LNCaP clone FGC (cell line): ENCODE measurements at places on chromosomes 11 and 22.

DNA sequence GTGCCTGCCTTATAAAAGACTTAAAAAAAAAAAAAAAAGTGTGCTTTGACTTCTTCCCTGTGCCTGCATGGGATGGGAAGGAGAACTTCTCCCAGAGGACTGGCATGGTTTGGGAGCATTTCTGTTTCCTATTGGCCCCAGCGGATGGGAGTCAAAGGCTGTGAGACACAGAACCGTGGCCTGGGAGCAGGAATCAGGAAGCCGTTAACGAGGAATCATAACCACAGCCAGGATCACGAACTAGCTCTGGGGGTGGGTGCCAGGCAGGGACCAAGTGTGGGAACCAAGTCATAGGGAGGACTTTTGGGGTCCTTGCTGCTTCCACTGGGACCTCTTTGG lies 526 bp downstream of the C1QTNF6 start:
- no peak for DNase-seq

- no peak for DNase-seq
Observed at GRCh38 chr22:36740716-36741115, 35.2 kb downstream of the IFT27 start.

DNA sequence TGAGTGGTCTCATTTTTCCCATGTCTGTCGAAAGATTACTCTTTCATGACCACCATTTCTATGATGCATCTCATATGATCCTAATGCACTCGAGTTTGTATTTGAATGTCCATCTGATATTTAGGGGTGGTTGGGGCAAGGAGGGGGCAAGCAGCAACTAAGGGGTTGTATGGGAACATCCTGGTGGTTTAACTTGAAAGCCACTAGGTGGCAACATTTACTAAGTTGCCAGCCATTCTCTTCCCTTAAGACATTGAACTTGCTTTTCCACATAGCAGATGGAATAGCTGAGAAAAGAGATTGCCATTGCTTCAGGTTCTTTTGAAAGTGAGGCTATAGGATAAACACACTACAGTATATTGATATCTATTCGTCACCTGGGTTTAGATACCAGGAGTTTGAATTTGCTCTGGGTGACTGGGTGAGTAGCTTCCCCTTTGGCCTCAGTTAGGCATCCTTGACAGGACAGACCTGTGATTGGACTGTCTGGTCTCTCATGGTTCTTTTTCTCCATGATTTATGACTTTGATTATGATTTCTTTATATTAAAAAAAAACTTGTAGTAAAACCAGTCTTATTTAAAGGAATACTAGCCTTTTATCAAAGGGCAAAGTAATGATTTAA lies 32.4 kb downstream of the NF2 start:
- peak; percentile 35 for DNase-seq

GRCh38 chr22:30208631-30209603 lies 37.6 kb downstream of the LIF start:
- DNase-seq, result no peak

- DNase-seq, result no peak
Observed at GRCh38 chr11:68204402-68204801, 8.7 kb downstream of the KMT5B start.

DNA sequence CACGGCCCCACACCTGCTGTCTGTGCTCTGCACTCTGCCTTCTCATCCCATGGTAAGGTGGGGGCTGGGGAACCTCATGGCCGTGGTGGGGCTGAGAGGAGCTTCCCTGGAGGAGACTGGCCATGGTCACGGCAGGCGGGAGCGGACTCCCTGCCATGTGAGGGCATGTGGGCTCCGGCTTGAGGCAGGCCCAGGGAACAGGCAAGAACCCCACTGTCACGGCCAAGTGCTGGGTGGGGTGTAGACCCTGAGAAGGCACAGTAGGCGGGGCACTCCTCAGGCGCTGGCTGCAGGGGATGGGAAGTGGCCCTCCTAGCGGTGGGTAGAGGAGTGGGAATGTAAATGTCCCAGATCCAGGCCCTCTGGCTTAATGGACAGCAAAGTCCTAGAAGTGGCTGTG lies 1262.7 kb downstream of the BRD1 start:
- DNase-seq, result no peak

- no peak for DNase-seq
Observed at GRCh38 chr11:10941871-10942270, 84.0 kb upstream of the ZBED5 start.

DNA sequence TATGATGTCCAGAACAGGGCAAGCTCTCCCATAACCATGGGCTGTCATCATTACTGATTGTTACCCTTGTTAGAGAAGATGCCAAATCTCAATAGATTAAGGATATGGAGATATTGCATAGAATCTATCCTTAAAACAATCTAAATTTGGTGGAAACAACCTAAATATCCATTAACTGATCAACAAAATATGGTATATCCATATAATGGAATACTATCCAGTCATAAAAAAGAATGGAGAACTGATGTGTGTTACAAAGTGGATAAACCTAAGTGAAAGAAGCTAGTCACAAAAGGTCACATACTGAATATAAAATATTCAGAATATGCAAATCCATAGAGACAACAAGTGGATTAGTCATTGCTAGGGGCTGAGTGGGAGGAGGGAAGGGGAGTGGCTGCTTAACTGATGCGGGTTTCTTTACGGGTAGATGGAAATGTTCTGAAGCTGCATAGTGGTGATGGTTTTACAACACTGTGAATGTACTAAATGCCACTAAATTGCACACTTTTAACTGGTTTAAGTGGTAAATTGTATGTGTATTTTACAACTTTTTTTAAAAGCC lies 36.1 kb upstream of the SMCO4 start:
- DNase-seq, result no peak

GRCh38 chr11:47177229-47177845 lies 658 bp upstream of the ARFGAP2 start:
- peak; percentile 60 for DNase-seq

GRCh38 chr11:59255281-59255680 lies 42.6 kb upstream of the MPEG1 start:
- DNase-seq, result no peak

- no peak for DNase-seq
Observed at GRCh38 chr22:50703726-50704509, 31.3 kb downstream of the SHANK3 start.

- no peak for DNase-seq
Observed at GRCh38 chr11:37595845-37596244, 997.8 kb upstream of the RAG2 start.

DNA sequence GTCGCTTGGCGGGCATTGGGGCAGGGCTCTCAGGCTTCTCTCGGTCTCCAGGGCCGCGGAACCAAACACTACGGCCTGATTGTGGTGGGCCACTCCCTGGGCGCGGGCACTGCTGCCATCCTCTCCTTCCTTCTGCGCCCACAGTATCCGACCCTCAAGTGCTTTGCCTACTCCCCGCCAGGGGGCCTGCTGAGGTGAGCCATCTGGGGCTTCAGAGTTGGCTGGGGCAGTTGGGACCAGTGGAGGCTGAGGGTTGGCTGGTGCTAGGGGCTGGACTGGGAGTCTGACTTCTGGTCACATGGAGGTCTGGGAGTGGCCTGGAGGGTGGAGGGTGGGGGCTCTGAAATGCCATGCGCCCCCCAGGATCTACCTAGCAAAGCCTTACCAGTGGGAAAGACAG lies 15.3 kb upstream of the MYRF start:
- DNase-seq, result no peak

DNA sequence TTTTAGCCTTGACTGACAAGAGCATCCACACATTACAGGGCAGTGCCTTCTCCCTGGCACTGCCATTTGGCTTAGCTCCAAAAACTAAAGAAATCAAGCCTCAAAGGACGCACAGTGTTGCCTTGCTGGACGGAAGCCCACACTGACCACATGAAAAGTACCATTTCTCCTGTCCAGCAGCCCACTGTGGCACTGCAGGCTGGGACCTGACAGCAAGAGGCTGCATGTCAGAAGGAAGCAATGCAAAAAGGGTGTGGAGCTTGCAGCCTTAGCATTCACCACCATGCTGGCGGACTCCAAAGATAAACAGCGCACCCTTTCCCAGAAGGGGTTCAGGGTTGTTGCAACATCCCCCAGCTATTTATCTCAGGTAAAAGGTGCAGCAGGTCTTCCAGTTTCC lies 109.3 kb upstream of the BMAL1 start:
- DNase-seq, result no peak

- DNase-seq, result no peak
Observed at GRCh38 chr11:3194016-3194816, 24.4 kb downstream of the MRGPRG start.

- no peak for DNase-seq
Observed at GRCh38 chr11:106585061-106585460, 433.2 kb downstream of the GUCY1A2 start.

- DNase-seq, result no peak
Observed at GRCh38 chr11:124982043-124982442, 28.0 kb downstream of the CCDC15 start.

GRCh38 chr11:17740649-17741235 lies 6.2 kb downstream of the KCNC1 start:
- DNase-seq, result no peak

GRCh38 chr11:22976146-22976545 lies 115.9 kb upstream of the CCDC179 start:
- no peak for DNase-seq

GRCh38 chr11:119361941-119362725 lies 15.6 kb upstream of the MFRP start:
- no peak for DNase-seq

GRCh38 chr22:30763815-30764673 lies 69.4 kb downstream of the OSBP2 start:
- DNase-seq, result peak; percentile 76

DNA sequence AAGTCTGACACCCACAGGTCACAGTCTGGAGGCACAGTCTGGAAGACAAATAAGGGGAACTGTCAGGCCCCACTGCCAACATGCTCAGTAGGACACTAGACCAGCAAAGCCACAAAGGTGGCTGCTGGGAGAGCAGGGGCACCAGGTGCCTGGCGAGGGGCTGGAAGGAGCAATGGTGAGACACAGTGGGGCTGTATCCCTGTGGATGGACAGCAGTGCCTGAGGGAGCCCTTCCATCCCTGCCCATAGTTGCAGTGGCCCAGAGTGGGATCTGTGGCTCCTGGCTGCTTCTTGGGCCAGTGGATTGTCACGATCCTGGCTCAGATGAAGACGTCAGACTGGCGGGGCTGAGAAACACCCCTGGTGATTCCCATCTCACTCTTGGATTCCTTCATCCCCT lies 154.6 kb downstream of the DSCAML1 start:
- DNase-seq, result no peak

GRCh38 chr11:6655790-6656583 lies at the start of gene DCHS1:
Gene DCHS1 (minus strand): TSS chr11:6655809. CDS start chr11:6641613, 14,196 bp downstream.
- DNase-seq, result no peak

DNA sequence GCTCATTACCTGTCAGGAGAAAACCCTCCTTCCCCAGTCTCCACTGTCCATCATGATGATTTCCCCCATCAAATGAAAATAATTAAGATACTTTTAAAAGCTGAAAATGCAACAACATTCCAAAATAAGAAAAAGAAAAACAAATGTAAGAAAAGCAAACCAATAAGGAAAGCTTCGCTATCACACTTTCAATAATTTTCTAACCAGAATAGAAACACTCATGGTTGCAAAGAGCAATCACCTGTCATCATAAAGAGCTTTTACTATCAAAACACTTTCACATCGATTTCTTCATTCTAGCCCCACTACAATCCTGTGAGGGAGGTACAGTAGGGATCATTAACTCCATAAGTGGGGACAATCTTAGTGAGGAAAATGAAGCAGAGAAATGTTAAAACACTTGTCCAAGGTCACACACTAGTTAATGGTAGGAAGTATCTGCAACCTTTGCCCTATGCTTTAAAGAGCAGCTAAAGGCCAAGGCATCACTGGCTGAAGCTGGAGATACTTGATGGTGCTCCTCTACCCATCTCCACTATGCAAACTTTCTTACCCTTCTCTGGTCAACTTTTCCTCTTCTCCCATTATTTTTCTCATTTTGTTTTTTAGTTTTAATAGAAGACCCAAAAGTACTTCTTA lies 2.6 kb downstream of the RBM4B start:
- no peak for DNase-seq

GRCh38 chr22:19688301-19689290 lies 25.7 kb upstream of the SEPTIN5 start:
- DNase-seq, result no peak

DNA sequence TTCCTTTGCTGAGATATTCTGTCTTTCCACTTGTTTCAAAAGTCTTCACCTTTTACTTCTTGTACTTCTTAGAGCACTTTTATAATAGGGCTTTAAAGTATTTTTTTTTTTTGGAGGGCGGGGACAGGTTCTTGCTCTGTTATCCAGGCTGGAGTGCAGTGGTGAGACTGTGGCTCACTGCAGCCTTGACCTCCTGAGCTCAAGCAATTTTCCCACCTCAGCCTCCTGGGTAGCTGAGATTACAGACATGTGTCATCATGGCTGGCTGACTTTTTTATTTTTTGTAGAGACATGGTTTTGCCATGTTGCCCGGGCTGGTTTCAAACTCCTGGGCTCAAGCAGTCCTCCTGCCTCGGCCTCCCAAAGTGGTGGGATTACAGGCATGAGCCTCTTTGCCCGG lies 57.9 kb downstream of the DYNC2H1 start:
- no peak for DNase-seq

- DNase-seq, result no peak
Observed at GRCh38 chr22:30568137-30568805, 6.2 kb downstream of the GAL3ST1 start.

- no peak for DNase-seq
Observed at GRCh38 chr11:12087075-12088004, 23.1 kb upstream of the MICAL2 start.

GRCh38 chr11:415640-416041 lies 842 bp upstream of the SIGIRR start:
- no peak for DNase-seq

- DNase-seq, result peak; percentile 78
Observed at GRCh38 chr11:69101115-69101791, 52.5 kb downstream of the TPCN2 start.

- no peak for DNase-seq
Observed at GRCh38 chr11:33569333-33569732, 131.3 kb downstream of the C11orf91 start.

DNA sequence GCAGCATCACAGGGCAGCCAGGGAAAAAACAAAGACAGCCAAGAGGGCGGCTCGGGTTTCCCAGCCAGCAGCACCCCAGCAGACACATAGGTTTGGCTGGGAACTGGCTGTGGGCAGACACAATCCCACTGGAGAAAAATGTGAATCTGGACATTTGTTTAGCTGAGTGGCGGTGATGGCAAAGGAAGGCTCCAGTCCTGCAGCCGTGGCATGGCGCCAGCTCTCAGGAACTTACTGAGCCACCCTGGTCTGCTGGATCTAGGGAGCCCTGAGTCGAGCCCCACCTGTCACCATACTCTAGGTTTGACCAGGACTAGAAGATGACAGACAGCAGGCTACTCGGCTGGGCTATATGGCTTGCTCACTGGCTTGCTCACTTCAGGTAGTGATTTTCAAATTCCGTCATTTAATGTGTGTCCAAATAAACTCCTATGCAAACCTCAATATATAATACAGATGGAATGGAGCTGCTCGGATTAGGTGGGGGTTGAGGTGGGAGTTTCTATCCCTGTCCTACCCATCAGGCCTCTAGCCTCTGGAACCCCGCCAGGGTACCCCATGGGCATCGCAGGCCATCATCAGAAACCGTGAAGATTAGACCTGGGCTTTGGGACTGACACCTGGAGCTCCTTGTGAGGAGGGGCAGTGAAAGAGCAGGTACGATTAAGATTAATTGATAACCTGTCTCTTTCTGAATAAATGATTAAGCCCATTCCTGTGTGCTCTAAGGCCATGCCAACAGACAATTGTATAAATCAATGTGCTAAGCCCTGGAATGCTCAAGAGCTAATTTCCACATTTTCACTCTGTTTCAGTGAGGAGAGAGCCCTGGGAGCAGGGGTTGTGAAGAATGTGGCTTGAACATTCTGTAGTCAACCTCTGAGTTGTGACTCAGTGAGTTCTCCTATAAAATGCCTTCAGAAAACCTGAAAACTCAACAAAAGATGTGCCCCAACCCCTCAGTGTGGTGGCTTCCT lies 42.5 kb downstream of the GALNT18 start:
- DNase-seq, result no peak

GRCh38 chr11:133019545-133020371 lies 512.5 kb downstream of the OPCML start:
- DNase-seq, result no peak
